ENCODE measurements at places on chromosomes 1 and 21.

- DNase-seq, result no peak
Measured at GRCh38 chr1:41580520-41581172, 96.2 kb upstream of the EDN2 start.

DNA sequence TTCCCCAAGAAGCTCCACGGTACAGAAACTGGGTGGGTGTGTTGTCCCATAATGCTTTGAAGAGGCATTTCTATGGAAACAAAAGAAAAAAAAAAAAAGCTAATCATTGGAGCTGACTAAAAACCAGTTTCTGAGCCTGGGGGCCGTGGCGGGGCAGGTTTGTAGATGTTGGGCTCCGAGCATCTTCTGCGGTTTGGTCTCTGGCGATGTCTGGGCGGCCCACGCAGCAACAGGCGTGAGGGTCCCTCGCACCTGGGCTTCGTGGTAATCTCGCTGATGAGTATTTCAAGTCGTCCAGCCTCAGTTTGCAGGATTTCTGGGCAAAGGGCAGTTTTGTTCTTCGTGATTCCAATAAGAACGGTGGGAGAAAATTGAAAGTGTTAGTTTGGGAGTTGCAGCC lies 6.8 kb downstream of the TP73 start:
- no peak for DNase-seq

GRCh38 chr1:165632491-165632890 lies 1.5 kb downstream of the MGST3 start:
- no peak for DNase-seq

DNA sequence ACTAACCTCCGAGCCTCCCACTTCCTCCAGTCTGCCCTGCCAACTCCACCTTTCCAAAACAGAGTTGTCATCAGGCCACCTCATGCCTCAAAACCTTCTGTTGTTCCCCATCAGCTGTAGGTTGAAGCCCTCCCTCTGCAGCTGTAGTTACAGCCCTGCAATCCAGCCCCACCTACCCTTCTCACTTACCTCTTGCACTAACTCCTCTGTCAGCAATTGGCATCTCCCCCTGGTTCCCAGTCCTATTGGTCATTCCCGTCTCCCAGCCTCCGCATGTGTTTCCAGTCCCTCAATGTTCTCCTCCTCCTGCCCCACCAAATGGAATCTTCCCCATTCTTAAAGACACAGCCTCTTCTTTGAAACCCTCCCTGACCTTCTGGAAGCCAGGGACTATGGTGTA lies 100.1 kb upstream of the GCLM start:
- no peak for DNase-seq

GRCh38 chr1:201504799-201505502 lies 2.0 kb downstream of the CSRP1 start:
- DNase-seq, result no peak
